ENCODE measurements at places on chromosomes 13 and 19.

- DNase-seq: no peak
Measured at GRCh38 chr13:81080911-81081454, 740.1 kb upstream of the SPRY2 start.

DNA sequence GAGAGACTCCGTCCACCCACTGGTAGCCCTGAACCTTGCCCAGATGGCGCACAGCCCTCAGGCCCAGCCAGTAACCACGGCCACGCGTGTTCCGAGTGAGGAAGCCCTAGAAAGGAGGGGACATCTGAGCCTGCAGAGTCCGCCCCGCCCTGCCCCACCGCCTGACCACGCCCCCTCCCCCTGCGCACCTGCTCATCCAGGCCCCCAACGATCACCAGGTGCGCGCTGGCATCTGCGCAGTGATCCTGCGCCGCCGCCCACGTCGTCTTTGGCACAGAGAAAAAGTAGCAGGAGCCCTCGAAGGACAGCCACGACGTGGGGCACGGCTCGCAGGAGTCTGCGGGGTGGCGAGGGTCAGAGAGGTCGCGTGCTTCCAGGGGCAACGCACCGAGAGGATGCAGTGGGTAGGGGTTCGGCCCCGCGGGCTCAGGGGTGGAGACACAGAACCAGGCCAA is 2.1 kb downstream of the CLEC4G start:
- no peak for DNase-seq

GRCh38 chr19:41802770-41803169 is 6.4 kb downstream of the CEACAM3 start:
- no peak for DNase-seq

DNA sequence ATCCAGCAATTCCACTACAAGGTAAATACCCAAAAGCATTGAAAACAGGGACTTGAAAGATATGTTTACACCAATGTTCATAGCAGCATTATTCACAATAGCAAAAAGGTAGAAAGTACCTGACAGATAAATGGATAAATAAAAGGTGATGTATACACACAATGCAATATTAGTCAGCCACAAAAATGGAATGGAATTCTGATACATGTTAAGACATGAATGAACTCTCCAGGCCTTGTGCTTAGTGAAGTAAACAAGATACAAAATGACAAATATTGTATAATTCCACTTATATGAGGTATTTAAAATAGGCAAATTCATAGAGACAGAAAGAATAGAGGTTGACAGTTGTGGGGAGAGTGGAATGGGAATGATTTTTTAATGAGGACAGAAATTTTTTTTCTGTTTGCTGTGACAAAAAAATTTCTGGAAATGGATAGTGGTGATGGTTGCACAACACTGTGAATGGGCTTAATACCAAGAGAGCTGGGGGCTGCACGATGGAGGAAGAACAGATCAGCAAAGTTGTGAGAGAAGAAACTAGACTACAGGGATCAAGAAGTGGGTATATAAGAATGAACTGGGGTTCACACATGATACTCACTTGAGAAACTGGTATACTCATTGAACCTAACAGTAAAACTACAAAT is 137.2 kb downstream of the MZT1 start:
- DNase-seq: no peak

DNA sequence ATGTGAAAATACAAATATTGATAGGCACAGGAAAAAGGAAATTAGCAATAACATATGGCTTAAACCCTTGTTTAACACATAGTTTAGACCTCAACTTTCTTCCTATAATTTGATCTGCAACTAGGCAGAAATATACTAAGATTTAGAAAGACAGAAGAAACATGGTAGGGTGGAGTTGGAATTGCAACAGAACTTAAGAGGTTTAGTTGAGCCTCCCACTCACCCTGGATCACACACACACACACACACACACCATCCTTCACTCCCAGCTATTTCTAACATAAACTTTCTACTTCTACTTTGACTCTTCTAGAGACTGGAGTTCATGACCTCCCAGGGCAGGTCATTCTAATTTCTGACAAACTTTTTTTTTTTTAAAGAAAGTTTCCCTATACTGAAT is 47.4 kb downstream of the FLT3 start:
- no peak for DNase-seq

DNA sequence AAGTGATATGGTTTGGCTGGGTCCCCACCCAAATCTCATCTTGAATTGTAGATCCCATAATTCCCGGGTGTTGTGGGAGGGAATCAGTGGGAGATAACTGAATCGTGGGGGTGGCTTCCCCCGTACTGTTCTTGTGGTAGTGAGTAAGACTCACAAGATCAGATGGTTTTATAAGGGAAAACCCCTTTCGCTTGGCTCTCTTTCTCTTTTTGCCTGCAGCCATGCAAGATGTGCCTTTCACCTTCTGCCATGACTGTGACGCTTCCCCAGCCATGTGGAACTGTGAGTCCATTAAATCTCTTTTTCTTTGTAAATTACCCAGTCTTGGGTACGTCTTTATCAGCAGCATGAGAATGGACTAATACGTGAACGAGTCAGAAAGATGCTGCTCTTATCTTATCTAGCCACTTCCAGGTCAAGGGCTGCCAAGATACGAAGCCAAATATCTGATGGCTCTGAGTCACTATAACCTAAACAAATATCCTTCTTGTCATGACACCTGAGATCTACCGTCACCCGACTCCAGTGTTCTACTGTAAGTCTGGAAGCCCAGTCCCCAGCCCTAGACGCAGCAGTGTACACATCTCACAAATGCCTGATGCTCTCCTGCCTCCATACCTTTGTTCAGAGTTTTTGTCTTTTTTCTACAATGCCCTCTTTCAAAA is 45.9 kb downstream of the SLC15A1 start:
- DNase-seq: no peak

DNA sequence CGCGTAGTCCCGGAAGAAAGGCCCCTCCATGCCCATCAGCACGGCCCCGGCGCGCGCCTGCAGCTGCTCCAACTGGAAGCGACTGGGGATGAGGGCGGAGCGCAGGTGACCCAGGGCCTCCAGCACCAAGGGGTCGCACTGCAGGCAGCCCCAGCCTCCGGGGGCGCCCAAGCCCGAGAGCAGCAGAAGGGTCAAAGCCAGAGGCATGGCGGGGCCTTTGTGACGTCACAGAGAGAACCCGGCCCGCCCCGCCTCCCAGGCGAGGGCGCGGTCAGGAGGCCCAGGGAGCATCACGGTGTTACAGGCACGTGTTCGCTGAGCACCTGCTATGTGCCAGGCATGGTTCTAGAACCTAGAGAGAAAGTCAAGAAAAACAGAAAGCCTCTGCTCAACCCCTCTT is at the start of gene IZUMO2:
TSS of gene IZUMO2 (minus strand) at position 294 of the 400 bp plus-strand sequence. CDS start at position 207, 87 bp downstream.
- DNase-seq: no peak

GRCh38 chr13:76803831-76804230 is 82.4 kb downstream of the KCTD12 start:
- DNase-seq: no peak

DNA sequence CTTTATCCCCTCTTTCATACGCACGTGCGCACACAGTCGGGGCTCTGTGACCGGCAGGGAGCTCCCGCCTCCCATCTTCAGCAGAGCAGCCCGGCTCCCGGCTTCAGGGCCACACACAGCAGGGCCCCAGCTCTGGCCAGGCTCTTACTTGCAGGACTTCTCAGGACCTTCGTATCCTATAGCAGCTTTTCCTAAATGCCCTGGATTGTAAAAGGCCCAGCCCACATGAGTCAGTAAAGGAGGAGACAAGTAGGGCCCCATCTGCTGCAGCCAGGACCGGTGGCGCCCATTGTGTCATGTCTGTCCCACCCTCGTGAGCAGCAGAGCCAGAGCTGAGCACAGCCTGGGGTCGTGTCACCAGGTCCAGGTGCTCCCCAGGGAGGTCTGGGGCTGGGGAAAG is 107.6 kb upstream of the VSTM2B start:
- no peak for DNase-seq

DNA sequence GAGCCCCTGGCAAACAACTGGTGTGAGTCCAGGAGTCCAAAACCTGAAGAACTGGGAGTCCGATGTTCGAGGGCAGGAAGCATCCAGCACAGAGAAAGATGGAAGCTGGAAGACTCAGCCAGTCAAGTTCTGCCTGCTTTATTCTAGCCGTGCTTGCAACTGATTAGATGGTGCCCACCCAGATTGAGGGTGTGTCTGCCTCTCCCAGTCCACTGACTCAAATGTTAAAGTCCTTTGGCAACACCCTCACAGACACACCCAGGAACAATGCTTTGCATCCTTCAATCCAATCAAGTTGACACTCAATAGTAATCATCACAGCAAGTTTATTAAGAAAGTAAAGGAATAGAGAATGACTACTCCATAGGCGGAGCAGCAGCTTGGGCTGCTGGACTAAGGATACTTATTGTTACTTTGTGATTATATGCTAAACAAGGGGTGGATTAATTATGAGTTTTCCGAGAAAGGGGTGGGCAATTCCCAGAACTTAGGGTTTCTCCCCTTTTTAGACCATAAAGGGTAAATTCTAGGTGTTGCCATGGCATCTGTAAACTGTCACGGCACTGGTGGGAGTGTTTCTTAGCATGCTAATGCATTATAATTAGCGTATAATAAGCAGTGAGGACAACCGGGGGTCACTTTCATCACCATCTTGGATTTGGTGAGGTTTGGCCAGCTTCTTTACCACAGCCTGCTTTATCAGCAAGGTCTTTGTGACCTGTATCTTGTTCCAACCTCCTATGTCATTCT is 65.6 kb upstream of the KCTD15 start:
- DNase-seq: no peak

GRCh38 chr13:109657395-109657794 is 129.0 kb downstream of the IRS2 start:
- DNase-seq: no peak

DNA sequence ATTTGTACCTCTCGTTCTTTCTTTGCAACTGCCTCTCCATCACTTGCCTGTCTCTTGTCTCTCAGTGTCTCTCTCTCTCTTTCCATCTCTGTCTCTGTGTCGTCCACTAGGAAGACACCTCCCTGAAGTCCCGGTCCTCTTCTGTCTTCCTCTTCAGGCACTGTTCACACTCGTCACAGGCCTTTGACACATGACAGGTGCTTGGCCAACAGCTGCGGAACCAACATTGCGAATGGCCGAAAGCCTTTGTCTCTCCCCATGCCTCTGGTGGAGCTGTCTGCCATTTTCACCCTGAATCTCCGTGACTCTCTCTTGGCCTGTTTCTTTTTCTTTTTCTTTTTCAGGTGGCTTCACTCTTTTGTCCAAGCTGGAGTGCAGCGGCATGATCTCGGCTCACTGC is 2.8 kb downstream of the HIPK4 start:
- no peak for DNase-seq

DNA sequence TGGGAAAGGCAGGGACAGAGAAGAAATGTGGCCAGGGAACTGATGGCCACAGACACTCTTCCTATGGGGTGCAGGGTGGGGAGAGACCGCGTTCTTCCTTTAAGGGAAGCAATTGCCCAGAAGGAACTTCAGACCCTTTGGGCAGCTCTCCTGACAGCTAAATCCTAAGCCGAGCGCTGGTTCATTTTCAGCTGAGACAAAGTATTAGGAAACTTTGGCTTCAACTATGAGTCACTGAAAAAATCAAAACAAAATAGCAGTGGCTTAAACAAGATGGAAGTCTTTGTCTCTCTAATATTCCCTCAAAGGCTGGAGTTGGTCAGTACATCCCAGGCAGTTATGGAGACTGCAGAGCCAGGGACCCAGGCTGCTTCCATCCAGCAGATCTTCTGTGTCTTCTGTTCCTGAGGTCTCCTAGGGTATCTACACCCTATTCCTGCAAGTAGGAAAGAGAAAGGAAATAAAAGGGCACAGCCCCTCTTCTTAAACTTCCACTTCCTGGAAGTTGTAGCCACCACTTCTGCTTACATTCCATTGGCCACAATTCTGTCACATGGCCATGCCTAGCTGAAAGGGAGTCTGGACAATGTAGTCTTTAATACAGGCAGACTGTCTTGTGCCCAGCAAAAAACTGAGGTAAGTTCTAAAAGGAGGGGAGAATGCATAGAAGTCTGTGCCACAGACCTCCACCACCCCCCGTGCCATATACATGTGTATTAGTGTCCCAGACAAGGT is 163.5 kb downstream of the KATNAL1 start:
- DNase-seq: peak; percentile 63

DNA sequence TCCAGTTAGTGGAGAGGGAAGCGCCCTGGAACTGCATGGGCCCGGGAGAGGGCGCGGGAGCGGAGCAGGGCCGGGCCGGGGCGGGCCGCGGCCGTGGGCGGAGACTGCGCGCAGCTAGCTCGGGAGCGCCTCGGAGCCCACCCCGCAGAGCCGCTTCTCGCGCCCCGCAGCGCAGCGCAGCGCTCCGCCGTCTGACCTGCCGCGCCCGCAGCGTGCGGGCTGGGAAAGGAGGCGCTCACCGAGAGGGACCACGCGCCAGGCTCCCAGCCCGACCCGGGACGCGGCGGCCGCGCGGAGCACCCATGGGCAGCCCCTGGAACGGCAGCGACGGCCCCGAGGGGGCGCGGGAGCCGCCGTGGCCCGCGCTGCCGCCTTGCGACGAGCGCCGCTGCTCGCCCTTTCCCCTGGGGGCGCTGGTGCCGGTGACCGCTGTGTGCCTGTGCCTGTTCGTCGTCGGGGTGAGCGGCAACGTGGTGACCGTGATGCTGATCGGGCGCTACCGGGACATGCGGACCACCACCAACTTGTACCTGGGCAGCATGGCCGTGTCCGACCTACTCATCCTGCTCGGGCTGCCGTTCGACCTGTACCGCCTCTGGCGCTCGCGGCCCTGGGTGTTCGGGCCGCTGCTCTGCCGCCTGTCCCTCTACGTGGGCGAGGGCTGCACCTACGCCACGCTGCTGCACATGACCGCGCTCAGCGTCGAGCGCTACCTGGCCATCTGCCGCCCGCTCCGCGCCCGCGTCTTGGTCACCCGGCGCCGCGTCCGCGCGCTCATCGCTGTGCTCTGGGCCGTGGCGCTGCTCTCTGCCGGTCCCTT is at the start of gene MLNR:
TSS of gene MLNR (plus strand) at position 303 of the 820 bp plus-strand sequence. CDS start at position 303, 0 bp downstream.
- peak; percentile 68 for DNase-seq

GRCh38 chr19:31226151-31226935 is 122.9 kb downstream of the TSHZ3 start:
- DNase-seq: no peak

DNA sequence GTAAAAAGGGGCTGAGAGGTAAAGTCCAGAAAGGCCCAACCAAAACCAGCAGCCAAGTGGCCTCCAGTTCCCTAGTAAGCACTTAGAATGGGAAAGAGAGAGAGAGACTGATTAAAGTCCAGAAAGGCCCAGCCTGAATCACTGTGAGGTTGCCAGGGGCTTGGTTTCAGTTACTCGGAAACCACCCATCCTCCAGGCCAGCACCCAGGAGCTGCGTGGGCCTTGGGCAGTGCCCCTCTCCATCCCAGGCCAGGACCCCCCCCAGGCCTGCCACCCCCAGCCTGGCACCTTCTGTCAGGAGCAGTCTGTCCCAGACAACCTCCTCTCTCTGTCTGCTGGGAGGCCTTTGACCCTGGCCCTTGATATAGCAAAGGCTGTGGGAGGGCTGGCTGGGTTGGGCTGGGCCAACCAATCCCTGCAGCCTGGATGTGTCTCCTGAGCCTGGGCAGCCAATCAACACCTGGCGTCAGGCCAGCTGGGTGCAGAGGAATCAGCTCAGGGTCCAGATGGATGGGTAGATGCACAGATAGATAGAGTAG is at the start of gene CYP4F2:
TSS of gene CYP4F2 (minus strand) at position 337 of the 539 bp plus-strand sequence. CDS start 463 bp downstream, outside the sequence.
- DNase-seq: no peak

DNA sequence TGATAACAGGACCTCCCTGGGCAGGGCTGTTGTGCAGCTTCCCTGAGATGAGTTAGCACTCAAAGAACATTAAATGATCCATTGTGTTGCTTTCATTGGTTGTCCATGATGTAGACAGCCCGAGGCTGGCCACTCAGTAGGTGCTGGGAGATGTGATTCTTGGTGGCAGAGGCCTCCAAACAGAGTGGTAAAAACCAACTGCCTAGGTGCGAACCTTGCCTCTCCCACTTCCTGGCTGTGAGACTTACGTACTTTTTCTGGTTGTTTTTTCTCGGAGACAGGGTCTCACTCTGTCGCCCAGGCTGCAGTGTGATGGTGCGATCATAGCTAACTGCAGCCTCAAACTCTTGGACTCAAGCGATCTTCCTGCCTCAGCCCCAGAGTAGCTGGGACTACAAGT is 6.2 kb downstream of the SARS2 start:
- DNase-seq: no peak
